Myometrial cell (primary cell): ENCODE measurements at places on chromosomes 7 and 10. TPM values are rescaled to one million over a fixed set of nuclear protein-coding genes. Genes with fewer than 3 reads are reported as not detected.

AOAH gene
- total RNA-seq, result not detected in 2 replicates

PNLIPRP1 gene
- total RNA-seq, result not detected in 2 replicates

ARHGAP21 gene
- total RNA-seq, result 64.0 and 76.9 TPM in 2 replicates

FAM13C gene
- not detected in 2 replicates for total RNA-seq

ANLN gene
- total RNA-seq, result 137 and 139 TPM in 2 replicates
